ENCODE measurements at places on chromosomes 7 and 10.

DNA sequence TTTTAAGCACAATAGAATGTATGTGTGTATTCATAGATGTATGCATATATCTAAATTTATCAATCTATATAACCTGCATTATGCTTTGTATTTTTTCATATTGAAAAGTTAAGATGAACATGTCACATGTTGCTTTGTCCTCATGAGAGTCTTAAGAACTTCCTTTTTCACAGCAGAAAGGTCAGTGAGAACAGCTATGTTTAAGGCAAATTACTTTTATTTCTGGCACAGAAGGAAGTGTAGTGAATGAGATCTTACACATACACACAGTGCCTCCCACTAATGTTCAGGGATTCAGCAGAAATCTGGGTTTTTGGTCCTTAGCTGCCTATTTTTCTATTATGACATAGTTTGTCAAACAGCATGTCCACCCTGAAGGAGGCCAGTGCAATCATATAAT is 134.8 kb downstream of the TMEM26 start:
- DNase-seq: no peak

DNA sequence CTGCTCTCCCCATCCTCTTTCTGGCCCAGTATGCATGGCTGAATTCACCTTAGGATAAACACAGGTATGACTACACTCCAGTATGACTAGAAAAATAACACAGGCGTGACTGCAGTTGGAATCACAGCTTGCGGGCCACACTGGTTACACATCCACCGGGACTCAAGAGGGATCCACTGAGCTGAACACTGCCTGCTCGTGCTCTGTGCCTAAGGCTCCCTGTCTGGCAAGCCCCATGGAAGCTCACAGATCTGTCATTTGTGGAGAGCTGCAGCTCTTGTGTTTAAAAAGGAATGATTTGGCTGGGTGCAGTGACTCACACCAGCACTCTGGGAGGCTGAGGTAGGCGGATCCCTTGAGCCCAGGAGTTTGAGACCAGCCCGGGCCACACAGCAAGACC is 26.8 kb downstream of the VOPP1 start:
- no peak for DNase-seq

- no peak for DNase-seq
These were observed 12.5 kb downstream of the RNF32 start for GRCh38 chr7:156652886-156653568.

DNA sequence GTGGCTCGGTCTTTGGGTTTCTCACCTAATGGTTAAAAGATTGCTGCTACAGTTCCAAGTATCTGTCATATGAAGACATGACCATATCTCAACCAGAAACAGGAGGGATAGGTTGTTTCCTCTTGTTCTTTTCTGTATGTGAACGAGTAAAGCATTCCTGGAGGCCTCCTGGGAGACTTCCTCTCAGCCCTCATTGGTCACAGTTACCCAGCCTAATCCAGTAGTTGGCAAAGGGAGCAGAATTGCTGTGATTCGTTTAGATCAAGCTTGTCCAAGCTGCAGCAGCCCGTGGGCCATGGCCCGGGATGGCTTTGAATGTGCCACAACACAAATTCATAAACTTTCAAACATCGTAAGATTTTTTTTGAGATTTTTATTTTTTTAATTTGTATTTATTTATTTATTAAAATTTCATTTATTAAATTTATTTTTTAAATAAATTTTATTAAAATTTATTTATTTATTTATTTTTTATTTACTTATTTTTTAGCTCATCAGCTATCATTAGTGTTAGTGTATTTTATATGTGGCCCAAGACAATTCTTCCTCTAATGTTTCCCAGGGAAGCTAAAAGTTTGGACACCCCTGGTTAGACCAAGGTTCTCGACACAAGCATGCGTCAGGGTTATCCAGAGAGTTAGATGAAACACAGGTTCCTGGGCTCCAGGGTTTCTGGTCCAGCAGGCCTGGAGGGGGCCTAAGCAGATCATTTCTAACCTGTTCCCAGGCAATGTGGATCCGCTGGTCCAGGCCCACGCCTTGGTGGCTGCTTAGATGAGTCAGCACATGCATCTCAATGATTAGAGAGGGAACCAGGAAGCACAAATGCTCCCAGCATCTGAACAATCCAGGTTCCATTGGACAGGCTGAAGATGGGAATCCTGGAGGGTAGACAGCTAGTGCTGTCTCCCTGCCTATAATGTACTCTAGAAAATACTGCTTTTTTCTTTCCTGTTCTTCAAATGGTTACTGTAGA is 25.6 kb downstream of the CDC123 start:
- DNase-seq: no peak

DNA sequence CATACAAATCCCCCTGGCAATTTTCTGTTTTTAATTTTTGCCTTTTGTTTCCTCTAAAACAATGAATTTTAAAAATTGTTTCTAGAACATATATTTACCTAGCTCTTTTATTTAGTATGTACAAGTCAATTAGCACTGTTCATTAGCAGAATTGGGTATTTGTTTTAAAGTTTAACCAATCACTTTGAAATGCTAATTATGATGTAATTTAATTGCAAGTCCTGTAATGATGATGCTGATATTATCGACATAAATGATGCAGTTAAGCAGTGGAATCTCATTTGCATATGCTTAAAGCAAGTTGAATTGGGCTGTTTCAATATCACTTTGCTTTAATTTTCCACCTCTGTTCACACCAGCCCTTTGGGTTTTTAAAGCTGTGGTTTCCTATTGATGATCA is 2.7 kb downstream of the FOXP2 start:
- DNase-seq: no peak

DNA sequence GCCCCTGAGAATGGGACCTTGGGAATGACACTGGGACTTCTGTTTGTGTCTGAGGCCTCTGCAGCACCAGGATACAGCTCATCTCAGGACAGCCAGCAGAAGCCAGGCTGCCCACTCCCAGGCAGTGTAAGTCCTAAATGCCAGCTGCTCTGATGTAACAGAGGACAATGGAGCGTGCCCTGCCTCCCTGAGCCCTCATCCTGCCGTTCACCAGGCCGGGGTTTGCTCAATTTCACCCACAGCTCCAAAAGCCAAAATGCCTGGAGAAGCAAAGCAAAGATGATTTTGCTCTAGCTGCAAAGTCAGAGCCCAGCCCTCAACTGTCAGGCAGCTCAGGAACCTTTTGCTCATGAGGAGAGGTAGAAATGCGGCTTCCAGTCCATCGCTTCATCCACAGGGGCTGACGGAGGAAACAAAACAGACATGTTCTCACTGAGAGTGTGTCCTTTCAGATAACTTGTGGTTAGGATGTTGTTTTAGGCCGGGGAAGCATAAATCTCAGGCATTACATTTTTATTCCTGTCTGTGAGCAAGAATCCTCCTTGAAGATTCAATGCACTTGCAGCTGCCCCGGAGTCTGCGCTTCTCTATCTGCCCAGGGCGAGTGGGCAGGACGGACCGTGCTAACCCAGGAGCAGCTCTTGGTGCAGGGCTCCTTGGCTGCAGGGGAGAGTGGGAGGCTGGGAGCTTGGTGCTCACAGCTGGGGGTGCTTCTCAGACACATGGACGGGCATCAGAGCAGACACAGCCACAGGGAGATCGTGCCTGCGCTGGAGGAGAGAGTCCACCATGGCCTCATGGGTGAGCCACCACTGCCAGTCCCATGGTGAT is 83.2 kb upstream of the CHST15 start:
- DNase-seq: no peak

GRCh38 chr7:5265320-5266190 is 17.2 kb upstream of the SLC29A4 start:
- no peak for DNase-seq

DNA sequence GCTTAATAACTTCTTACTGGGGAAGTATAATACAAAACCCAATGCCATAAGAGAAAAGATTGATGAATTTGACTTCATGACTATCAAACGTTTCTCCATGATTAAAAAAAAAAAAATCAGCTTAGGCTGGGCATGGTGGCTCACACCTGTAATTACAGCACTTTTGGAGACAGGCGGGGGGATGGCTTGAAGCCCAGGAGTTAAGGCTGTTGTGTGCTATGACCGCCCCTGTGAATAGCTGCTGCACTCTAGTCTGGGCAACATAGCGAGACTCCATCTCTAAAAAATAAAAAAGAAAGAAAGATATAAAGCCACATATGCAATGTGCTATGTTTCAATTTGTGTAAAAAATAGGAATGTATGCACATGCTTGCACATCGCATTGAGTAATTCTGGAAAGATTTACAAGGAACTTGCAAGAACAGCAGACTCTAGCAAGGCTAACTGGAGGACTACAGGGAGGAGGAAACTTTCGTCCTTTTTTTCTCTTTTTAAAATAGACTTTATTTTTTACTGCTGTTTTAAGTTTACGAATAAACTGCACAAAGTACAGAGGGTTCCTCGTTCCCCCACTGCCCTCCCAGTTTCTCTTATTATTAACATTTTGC is 10.3 kb upstream of the RARRES2 start:
- peak; percentile 21 for DNase-seq

- DNase-seq: no peak
These were observed 7.5 kb upstream of the KLF14 start for GRCh38 chr7:130741331-130741995.

- DNase-seq: no peak
These were observed 387.4 kb downstream of the ETV1 start for GRCh38 chr7:13602036-13602435.

DNA sequence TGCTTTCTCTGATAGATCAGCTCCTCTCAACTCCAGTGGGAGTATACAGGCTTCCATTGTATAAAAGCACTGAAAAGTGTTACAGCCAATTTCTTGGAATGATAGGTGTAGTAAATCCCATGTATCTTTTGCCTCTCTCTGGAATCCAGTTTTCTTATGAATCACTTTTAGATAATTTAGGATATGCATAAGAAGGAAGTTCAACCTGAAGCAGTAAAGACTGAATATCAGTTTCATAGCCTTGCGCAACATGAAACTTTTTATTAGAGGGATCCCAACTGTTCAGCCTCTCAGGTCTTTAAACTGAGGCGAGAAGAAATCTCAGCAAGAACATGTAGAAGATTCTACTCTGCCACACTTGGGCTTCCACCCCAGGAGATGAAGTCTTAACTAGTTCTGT is 280.0 kb downstream of the MALRD1 start:
- DNase-seq: no peak

Data from sigmoid colon (tissue), 7 donors.